Right renal pelvis (tissue), 4 donors: ENCODE measurements at places on chromosomes 4 and X. TPM values are rescaled to one million over a fixed set of nuclear protein-coding genes. Genes with fewer than 3 reads are reported as not detected.

DGKK gene
- polyA plus RNA-seq = 9.8 TPM

PRICKLE3 gene
- polyA plus RNA-seq = 3.5 TPM

RNF128 gene
- 17.7 TPM for polyA plus RNA-seq

SPARCL1 gene
- polyA plus RNA-seq = 25.6 TPM

CT47B1 gene
- polyA plus RNA-seq = not detected

DRD5 gene
- 0.73 TPM for polyA plus RNA-seq

MPC1L gene
- not detected for polyA plus RNA-seq

SLC7A11 gene
- polyA plus RNA-seq = 1.9 TPM

KIF4A gene
- polyA plus RNA-seq = 17.9 TPM

HSFX1 gene
- polyA plus RNA-seq = 2.1 TPM

ARSD gene
- 50.0 TPM for polyA plus RNA-seq

NSG1 gene
- 5.4 TPM for polyA plus RNA-seq

SMIM31 gene
- 0.21 TPM for polyA plus RNA-seq

HTN1 gene
- polyA plus RNA-seq = not detected

PPAT gene
- 30.4 TPM for polyA plus RNA-seq
